Stimulated activated CD4-positive, alpha-beta T cell treated with anti-CD3 and anti-CD28 coated beads, Interleukin-12 subunit alpha, Interleukin-12 subunit beta, amount 100 ng/mL, for 24 hours (primary cell): ENCODE measurements at places on chromosomes 7 and 10.

DNA sequence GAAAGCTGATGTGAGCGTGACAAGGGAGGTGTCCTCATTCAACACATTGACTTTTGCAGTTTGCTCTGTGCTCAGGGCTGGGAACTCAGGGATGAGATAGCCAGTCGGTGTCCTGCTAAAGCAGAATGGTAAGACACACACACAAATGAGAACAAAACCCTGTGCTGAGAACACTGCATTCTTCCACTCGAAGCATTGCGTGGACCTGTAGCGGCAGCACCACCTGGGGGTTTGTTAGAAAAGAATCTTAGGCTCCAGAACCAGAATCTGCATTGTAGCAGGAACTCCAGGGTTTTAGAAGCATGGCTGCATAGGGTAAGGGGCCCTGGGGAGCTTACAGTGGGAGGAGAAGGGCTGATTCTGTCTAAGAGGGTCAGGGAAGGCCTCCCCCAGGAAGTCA, 21.5 kb upstream of the OGDHL start:
- DNase-seq: no peak

DNA sequence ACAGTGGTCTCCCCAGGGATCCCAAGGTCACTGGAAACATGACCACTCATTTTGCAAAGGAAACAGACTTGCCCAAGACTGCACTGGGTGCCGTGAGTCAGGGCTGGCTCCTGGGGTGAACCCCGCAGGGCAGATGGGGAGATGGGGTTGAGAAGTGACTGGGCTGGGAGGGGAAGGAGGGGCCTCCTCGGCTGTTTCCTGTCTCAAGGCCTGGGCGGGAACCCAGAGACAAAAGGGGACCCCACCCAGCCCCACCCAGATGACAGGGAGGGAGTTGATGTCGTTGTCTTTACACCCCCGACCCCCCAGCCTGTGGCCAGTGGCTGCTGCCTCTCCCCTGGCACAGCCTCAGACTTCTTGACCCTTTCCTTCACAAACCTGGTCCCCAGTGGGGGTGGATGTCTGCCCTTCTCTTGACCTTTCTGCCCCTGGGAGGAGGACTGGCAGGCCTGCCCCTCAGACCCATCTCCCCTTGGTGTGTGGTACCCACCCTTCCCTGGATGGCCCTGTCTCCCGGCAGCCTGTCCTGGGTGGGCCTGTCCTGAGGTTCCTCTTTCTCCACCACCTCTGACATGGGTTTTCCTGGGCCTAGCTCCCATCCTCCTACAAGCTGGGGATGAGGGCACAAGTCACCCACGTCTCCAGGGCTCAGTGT, 1.4 kb downstream of the MYO1G start:
- peak; percentile 80 for DNase-seq

DNA sequence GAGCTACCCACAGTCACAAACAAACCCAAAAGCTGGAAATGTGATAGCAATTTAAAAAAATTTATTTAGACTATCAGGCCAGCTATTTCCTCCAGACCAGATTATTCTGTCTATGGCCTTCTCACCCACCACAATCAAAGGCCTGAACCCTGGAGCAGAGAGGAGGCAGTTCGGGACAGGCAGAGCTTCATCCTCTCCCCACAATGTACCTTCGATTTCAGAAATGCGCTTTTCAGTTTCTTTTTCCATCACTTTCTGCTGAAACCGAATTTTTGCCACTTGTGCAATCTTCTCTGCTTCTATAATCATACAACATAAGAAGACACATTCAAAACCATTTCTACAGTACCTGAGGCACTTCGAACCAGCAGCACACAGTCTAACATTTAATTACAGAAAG, 29.9 kb downstream of the ERLIN1 start:
- no peak for DNase-seq

DNA sequence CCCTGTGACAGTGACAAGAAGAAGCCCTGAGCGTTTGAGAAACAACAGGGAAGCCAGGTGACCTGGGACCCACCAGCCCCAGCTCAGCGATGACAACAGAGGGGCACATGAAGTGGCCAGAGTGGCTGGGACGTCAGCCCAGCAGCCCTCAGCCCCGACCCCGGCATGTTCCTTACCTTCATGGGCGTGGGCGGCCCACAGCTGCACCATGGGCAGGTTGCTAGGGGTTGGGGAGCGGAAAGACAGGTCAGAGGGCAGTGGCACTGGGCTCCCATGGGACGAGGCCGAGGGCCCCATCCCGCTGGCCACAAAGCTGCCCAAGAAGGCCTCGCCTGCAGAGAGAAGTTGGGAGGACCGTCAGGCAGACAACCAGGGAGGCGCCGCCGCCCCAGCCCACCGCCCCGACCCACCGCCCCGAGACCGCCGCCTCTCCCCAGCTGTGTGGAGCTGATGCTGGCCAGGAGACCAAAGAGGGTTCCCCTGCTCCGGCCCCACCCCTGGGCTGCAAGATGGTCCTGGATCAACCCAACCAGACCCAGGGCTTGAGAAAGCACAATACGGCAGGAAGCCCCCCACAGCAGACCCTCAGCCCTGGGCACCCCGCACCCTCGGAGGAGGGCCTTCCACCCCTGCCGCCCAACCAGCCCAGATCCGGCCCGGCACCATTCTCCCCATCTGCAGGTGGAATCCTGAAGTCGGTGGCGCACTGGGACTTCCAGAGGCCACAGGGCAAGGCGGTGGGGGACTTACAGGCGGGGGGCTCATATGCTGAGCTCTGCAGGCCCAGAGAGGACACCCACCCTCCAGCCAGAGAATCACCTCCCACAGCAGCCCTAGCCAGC, 29.1 kb downstream of the TNRC18 start:
- DNase-seq: no peak

- DNase-seq: no peak
These were observed 250.5 kb downstream of the RAB11FIP2 start for GRCh38 chr10:117796130-117796745.

- DNase-seq: no peak
These were observed 52.6 kb downstream of the EVX1 start for GRCh38 chr7:27295236-27295635.

DNA sequence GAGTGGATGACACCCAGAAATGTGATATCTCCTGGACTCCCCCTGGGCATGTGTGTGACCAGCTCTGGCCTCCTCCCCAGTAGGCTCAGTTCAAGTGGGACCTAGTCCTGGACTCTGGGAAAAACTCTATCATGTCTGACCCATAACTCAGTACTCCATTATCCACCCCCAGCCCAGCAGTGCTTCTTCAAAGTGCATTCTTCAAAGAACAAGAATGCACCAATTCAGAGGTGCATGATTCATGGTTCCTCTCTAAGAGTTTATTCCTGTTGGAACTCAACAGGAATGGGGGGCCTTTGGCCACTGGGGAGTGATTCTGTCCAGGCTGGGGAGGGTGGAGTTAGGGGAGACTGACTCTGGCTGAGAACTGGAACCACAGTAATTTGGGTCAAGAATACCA, 173.6 kb upstream of the CXCL12 start:
- DNase-seq: no peak

DNA sequence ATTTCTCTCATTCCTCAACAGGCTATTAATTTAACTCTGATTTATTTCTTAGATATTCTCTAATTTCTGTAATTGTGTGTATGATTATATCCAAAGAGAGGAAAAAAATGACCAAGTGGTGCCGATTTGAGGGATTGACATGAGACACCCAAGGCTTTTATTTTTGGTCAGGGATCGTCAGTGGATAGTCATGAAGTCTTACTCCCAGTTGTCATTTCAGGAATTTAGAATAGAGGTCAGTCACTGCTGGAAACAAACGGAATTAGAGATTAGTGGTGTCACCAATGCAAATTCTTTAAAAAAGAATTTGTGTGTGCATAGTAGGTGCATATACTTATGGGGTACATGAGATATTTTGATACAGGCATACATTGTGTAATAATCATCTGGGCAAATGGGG, 26.8 kb upstream of the AGR3 start:
- no peak for DNase-seq

- DNase-seq: no peak
These were observed 10.3 kb upstream of the PCBD1 start for GRCh38 chr10:70898687-70899086.

- DNase-seq: no peak
These were observed 48.8 kb upstream of the DGKI start for GRCh38 chr7:137895301-137896221.

- DNase-seq: no peak
These were observed 657.6 kb downstream of the LRMDA start for GRCh38 chr10:76088980-76089379.

DNA sequence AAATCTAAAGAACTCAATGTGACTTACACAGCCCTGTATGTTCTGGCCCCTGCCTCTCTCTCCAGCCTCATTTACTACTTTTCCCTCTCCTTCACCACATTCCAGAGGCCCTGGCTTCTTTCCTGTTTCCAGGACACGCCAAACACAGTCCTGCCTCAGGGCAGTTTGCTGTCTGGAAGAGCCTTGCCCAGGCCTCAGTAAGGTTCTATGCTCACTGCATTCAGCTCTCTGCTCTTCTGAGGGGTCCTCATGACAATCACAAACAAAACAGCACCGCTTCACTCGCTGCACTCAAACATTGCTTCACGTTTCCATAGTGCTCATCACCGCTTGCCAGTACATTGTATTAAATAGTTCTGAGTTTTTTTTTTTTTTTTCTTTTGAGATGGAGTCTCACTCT, 35.1 kb upstream of the GARS1 start:
- no peak for DNase-seq

DNA sequence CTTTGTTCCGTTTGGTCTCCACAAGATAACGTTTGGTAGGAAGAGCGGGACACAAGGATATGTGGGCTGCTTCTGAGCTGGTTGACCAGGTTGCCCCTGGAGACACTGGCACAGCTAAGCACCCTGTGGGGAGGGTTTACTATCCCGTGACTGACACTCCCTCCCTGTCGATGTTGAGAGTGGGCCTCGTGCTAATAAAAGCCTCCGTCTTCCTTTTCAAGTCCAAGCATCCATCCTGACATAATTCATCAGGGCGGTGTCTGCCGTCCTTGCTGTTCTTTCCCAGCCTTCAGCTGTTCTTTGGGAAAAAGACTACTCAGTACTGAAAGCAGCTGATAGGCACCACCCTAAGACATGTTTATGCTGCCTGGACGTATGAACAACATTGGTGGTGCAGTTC, 49.6 kb downstream of the SHH start:
- DNase-seq: no peak
